Mesenchymal stem cell (in vitro differentiated cells and primary cell): ENCODE measurements at places on chromosomes 5 and 9.

DNA sequence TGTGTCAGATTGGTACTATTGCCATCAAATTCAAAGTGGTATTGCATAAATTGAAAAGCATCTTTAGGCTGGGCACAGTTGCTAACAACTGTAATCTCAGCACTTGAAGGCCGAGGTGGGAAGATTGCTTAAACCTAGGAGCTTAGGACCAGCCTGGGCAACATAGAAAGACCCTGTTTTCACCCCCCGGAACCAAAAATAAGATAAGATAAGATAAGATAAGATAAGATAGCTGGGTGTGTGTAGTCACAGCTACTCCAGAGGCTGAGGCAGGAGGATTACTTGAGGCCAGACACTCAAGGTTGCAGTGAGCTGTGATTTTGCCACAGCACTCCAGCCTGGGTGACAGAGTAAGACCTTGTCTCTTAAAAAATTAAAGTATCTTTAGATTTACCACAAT lies 297.9 kb upstream of the SEMA6A start:
- DNase-seq: no peak

DNA sequence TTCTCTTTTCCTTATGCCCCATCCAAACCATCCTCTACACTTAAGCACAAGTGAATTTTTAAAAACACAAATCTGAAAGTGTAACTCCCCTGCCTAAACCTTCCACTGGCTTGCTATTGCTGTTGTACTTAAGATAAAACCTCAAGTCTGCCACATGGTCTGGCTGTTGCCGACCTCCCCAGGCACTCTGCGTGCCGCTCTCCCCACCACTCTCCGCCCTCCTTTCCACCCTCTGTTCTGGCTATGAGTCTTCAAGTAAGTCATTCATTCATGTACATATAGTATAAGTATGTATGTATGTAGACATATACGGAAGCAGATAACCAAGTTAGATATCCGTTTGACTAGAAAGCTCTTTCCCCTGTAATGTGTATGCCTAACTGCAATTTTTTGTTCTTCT lies 94.7 kb upstream of the ANKRD55 start:
- DNase-seq: peak; percentile 58

DNA sequence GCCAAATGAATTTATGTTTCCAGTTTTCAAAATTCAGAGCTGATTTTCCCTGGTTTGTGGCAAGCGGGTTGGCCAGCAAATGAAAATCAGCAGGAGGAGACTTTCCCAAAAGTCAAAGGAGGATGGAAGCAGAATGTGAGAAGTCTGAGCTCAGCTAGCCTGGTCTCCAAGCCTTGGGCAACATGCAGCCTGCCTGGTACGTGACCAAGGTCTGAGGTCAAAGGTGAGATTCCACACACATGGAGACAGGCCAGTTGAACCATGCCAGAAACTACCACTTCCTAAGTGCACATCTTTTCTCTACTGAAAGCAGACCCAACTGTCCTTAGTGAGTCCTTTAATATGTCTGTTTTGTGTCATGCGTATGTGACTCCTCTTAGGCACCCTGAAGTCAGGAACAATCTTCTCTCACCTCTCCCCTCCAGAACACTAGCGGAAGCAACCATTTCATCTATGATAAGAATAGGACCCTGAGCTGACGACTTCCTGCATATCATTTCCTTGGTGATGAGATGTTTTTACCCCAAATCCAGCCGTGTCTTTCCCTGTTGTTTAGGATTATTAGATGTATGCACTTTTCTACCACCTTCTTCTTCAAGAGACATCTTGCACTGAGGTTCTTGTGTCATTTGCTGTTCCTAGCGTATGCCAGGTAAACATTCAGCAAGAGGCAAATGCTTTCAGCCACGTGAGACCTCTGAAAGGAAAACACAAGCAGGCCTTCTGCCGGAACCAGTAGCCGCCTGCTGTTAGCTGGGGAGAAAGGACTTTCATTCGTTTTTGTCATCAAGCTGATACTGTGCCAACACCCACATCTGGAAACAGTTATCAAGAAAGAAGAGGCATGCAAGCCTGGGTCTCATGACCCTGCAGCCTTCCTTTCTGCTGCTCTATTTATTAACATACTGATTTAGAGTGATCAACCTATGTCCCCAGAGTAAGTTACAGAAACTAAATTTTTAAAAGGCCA lies 9.7 kb upstream of the TGFBI start:
- DNase-seq: peak; percentile 96

GRCh38 chr5:174231956-174232487 lies 186.5 kb downstream of the NSG2 start:
- no peak for DNase-seq

DNA sequence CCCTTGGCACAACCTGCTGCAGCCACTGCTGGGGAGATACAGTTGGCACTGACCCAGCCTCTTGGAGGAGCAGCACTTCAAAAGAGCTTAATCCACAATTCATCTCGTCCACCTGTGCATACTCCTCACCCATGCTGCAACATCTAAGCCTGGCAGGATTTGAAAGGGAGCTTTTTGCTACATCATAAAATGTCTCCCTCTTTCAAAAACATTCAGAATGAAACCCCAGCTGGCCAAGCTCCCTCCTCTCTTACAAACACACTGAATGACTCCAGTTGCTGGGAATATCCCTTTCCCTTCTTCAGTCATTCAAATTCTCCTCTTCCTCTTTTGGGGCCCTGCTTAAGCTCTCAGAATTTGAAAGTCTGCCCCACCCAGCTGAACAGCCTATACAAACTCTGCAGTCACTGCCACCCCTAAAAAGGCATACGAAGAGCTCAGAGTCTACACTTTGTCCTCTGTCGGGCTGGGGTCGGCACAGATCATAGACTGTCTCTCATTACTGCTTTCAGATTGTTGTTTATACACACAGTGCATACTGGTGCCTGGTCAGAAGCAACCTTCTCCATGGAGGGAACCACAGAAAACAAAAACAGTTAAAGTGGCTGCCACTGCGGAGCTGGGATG lies 8.8 kb upstream of the C5orf15 start:
- DNase-seq: peak; percentile 46

DNA sequence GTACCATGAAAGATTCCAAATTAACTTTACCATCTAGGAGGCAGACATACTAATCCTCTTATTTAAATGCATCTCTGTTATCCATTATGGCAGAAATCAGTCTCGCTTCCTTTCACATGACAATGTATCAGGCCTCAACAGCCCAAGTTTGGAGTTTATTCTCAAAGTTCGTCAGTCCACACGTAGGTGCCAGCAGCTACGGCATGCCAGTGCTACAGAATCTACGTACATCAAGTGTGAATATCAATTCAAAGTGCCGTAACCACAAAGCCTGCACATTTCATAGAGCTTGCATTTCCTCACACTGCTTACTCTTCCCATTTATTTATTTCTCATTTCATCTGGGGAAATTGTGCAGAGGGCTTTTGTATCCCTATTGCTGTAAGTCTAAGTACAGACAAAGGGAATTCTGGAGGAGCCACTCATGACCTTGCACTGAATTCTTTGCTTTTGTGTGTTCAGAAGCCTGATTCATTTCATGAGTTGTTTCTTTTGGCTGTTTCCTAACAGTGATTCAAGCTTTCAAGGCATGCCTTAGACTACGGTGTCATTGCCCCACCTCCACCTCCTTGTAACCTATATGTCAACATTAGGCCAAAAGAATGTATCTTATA lies 10.0 kb downstream of the ENC1 start:
- peak; percentile 48 for DNase-seq

DNA sequence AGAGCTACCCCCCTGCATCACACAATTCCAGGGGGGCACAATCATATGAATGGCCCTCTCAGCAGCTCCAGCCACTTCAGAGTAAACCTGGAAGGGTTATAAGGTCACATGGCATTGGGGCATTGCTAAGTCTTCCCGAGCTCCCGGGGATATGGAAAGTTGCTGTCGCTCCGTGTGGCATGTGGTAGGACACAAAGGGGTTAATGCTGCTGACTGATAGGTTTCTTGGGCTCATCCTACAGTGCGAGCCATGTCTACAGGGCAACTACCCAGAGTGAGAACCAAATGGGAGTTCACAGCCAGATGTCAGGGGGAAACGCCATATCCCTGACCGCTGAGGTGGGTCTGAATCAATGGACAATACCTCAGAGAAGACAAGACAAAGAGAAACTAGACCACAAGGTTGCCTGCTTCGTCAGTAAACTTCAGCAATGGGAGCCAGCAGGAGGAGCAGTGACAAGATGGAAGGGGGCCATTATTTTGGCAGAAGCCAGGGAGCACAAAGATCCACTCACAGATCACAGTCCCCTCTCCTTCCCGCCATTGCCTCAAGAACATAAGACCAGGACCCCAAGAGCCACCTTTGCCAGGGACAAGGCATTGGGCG lies 52.4 kb upstream of the SHISAL2B start:
- peak; percentile 6 for DNase-seq

GRCh38 chr5:163727028-163727427 lies 221.6 kb downstream of the MAT2B start:
- no peak for DNase-seq

DNA sequence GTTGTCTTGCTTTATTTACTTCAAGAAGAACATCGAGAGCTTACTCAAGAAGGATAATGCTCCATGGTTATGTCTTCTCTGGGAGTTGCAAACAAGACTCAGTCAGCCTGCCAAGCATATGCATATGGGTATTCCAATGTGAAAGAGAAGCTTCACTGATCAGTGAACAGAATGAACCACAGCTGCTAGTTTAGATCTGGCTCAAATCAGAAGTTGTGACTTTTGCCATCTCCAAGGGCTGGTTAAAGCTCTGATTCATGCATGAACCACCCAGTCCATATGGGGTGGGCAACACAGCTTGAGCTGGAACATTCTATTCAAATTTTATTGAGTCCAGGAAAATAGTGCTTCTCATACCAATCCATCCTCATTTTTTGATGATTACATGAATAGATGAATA lies 50.0 kb downstream of the ATPSCKMT start:
- no peak for DNase-seq

- DNase-seq: no peak
Measured at GRCh38 chr5:152151113-152151512, 226.5 kb upstream of the GLRA1 start.

DNA sequence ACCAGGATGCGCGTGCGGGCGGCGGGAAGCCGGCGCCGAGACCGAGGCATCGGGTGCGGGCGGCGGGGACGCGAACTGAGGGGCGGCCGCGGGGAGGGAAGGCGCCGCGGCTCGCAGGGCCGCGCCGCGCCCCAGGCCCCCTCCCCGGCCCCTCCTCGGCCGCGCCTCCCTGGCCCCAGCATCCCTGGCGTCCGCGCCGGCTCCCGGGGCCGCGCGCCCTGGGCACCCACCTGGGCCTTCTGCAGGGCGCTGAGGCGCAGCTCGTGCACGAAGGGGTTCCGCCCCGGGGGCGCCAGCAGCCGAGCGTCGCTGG lies 324 bp downstream of the LPCAT1 start:
- no peak for DNase-seq

- DNase-seq: peak; percentile 57
Measured at GRCh38 chr5:149581931-149582768, 852 bp downstream of the ARHGEF37 start.

GRCh38 chr9:111005746-111006470 lies 32.4 kb downstream of the LPAR1 start:
- peak; percentile 62 for DNase-seq

DNA sequence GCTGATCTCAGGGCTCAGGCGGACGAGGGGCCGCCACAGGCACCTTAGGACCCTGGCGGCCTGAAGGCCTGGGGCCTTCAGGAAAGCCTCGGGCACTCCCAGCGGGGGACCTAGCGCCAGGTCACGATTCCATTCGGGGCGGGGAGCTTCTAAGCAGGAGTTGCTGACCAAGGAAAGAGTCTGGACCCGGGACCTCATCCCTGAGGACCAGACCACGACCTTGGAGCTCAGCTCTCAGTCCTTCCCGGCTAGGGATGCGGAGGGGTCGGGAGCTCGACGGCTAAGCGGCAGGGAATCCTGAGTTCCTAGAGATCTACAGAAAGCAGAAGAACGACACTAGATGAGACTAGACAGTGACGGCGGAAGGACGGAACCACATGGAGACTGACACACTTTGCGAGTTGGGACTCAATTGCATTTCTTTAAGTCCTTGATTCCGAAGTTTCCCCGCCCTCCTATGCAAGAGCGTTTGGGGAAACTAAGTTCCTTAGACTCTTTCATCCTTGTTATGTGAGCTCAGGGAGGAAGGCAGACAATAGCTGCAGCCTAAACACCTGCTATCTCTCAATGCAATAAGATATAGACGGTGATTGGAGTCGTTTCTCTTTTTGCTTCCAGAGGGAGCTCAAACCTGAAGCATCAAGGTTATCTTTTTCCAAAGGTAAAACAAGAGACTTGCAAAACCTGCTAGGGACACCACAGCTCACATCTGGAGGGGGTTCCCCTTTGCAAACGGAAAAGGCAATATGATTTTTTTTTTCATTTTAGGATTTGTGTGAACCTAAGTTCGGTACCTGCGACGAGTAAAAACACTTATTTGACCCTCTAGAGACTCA lies 9.7 kb downstream of the NR2F1-AS1 start:
- no peak for DNase-seq

GRCh38 chr5:28214292-28214691 lies 1175.9 kb upstream of the CDH9 start:
- DNase-seq: no peak

DNA sequence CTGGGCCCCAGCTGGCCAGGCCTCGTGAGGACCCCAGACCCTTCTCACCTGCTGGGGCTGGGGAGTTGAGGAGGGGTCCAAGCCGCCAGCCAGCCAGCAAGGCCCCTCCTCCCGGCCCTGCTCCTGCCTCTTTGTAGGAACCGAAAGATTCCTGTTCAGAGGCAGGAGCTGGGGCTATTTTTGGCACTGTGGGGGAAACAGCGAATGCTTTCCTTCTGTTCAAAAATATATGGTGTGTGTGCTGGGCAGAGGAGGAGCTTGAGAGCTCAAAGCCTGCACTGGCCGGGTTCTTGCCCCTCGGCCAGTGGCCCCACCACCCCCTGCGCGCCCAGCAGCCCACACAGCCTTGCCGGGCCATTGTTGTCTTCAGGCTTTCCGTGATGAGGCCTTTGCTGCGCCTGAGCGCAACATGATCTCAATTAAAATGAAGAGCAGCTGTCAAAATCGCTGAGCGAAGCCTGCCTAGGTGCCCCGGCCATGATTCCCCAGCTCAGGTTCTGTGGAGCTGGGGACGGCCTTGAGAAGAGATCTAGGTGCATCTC lies 13.4 kb downstream of the NCS1 start:
- peak; percentile 69 for DNase-seq

GRCh38 chr5:156254196-156254595 lies 72.8 kb upstream of the SGCD start:
- DNase-seq: no peak

DNA sequence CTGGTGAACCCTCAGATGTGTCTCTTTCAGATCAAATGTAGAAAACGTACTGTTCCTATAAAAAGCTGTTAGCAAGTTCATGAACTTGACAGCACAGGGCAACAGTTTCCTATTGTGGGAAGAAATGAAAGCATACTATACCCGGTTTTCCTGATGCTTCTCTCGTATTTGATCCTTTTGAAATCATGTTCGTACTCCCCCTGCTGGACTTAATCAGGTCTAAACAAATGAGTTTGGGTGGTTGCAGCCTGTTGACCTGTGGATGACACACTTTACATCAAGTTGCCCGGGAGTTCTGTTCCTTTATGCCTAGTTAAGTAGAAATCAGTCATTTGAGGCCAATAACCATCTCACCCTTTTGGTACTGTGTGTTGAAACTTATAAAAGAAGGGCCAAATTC lies 1992.3 kb downstream of the MAT2B start:
- no peak for DNase-seq

- peak; percentile 93 for DNase-seq
Measured at GRCh38 chr5:126422994-126423788, at the start of gene GRAMD2B. Gene GRAMD2B (plus strand): TSS chr5:126423409. CDS start chr5:126423607, 198 bp downstream.

GRCh38 chr5:114838937-114839336 lies 330.8 kb downstream of the TRIM36 start:
- DNase-seq: no peak

GRCh38 chr9:130938652-130939404 lies at the start of gene FIBCD1:
Gene FIBCD1 (minus strand): TSS chr9:130939247. CDS start chr9:130938607, 640 bp downstream.
- DNase-seq: peak; percentile 43

- DNase-seq: no peak
Measured at GRCh38 chr5:5380298-5380697, 42.2 kb upstream of the ICE1 start.

- peak; percentile 68 for DNase-seq
Measured at GRCh38 chr9:129131300-129132145, 20.3 kb downstream of the PTPA start.
